ENCODE measurements at places on chromosomes 7 and 10.

DNA sequence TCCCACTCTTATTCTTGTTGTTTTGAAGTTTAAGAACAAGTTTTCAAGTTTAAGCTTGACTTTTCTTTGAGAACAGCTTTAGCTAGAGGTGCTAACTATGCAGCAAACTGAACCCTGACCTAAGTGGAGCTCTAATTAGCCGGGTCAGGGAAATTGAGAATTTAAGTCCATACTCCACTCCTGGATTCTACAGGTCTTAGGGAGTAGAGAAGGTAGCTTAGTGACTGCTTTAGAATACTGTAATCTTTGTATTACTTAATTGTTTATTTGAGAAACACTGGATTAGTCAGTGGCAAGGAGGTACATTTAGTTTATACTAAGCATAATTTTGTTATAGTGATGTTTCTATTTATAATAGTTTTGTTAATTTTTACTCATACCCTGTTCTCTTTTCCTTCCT lies 74.6 kb upstream of the STRIP2 start:
- DNase-seq, result no peak

DNA sequence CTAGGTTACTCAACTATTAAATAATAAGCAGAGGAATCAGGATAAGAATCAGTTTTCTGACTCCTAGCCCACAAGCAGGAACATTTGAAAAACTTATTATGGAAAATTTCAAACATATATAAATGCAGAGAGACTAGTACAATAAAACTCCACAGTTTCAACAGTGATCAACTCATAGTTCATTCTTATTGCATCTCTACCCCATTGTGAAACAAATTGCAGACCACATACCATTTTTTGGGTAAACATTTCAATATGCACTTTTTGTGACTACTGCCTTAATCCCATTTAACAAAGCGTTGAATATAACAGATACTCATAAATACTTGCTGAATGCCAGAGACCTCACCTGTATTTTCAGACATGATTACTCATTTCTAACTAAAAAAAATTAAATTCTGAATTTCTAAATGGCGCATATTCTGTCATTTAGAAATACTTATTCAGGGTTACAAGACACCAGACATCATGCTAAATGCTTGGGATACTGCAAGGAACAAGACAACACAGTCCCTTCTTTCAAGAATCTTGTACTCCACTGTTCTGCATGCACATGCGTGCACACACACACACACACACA lies 11.4 kb downstream of the CDK6 start:
- DNase-seq, result no peak

DNA sequence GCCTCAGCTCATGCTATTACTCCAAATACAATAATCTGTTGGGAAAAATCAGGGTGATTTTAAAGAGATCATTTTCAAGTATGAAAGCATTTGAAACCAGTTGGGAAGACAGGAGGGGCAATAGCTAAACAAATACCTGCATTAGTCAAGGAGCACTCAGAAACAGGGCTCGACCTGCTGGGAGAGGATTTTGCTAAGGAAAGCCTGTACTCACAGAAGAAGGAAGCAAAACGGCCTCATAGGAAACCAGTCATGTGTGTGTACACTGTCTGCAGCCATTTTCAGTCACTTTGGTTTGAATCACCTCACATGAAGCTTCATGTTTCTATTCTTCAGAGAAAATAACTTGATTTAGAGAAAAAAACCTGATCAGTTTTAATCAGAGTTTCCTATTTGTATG lies 38.6 kb downstream of the FZD1 start:
- no peak for DNase-seq

GRCh38 chr7:51349820-51350545 lies 33.4 kb upstream of the COBL start:
- DNase-seq, result no peak

- DNase-seq, result no peak
These were observed 30.6 kb downstream of the COL28A1 start for GRCh38 chr7:7504910-7505704.

- DNase-seq, result no peak
These were observed 60.0 kb upstream of the CYP2C18 start for GRCh38 chr10:94623572-94623971.

GRCh38 chr10:12835709-12836108 lies 165.8 kb downstream of the CCDC3 start:
- no peak for DNase-seq

GRCh38 chr7:134948246-134948645 lies 38.1 kb upstream of the AGBL3 start:
- DNase-seq, result no peak

- no peak for DNase-seq
These were observed 15.1 kb upstream of the NUDCD3 start for GRCh38 chr7:44505595-44505994.

GRCh38 chr7:135538376-135538775 lies 19.3 kb upstream of the NUP205 start:
- DNase-seq, result no peak

DNA sequence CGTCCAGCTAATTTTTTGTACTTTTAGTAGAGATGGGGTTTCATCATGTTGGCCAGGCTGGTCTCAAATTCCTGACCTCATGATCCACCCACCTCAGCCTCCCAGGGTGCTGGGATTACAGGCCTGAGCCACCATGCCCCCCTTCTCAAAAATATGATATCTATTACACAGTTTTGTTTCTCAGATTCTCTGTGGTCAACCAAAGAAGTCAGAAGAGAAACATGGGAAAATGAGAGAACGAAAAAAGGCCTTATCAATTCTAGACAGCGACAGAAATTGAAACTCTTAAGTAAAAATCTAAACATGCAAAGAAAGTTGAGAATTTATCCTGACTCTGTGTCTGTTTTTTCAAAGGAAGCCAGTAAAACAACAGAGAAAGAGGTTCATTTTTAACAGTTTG lies 283.8 kb upstream of the PLXDC2 start:
- no peak for DNase-seq
